ENCODE measurements at places on chromosomes 11 and 22.

DNA sequence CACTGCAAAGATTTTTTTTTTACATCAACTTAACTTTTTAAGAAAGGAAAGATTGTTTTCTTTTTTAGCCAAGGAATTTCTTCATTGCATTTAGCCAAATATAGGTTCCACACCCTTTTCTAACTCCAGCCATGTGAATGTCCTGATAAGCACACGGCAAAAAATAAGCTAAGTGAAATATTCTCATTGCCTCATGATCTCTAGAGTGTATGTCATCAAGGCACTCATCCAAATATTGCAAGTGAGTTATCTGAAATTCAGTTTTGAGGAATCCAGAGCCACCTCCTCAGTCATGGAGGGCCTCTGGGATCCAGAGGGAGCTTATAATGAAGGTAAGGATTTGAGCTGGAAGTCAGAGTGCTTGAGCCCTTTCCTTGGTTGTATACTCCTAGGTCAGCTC is 80.0 kb downstream of the BLID start:
- DNase-seq = no peak

DNA sequence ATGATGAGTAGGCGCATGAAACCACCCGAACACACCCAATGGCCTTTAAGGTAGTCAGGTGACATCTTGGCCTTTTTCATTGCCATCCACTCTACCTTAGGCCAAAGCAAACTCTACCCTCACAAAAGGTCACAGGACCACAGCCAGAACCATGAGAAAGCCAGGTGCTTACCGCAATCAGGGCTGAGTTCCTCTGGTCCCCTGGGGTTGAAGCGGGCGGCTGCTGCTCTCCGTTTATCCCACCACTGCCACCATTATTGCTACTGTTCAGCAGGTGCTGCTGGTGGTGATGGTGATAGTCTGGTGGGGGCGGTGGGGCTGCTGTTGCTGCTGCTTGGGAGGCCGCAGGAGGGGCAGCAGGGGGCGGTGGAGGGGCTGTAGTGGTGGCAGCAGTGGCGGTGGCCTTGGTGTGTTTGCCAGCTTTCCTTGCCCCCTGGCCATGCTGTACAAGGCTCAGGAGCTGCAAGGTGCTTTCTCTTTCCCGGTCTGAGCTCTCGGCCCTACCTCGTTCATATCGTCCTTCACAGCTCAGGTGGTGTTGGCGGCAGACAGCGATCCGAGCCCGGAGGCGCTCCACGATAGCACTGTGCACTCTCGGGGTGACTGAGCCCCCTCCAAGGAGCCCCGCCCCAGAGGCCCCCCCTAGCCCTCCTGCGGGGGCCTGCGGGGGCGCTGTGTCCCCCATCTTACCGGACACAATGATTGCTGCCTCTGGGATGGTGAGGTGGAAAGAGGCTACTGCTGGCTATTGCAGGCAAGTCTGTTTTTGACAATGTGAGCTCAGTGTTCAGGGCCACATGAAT is 1.6 kb downstream of the MAML2 start:
- no peak for DNase-seq

GRCh38 chr11:108733479-108734116 is 68.7 kb downstream of the DDX10 start:
- no peak for DNase-seq

DNA sequence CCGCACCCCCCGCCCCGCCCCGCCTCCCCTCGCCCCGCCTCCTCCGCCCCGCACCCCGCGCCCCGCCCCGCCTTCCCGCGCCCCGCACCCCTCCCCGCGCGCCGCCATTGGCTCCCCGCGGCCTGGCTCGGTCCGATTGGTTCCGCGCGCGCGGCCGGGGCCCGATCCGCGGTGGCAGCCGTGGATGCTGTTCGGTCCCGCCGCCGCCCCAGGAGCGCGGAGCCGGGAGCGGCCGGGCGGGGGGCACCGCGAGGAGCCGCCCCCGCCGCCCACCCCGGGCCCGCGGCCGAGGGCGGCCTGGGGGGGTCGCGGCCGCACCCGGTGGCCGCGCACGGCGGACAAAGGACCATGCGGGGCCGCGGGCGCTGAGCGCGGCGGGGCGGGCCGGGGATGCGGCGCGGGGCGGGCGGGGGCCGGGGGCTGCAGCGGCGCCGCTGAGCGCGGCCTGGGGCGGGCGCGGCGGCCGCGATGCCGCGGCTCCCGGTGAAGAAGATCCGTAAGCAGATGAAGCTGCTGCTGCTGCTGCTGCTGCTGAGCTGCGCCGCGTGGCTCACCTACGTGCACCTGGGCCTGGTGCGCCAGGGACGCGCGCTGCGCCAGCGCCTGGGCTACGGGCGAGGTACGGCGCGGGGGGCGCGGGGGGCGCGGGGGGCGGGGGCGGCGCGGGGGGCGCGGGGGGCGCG is at the start of gene B4GALNT4:
Gene B4GALNT4, plus strand, starts transcription at position 164 of the 683 bp plus-strand sequence. Its CDS starts 305 bp downstream, at position 469.
- no peak for DNase-seq

- DNase-seq = no peak
These were observed 9.4 kb upstream of the OMP start for GRCh38 chr11:77093056-77093891.

- DNase-seq = no peak
These were observed 14.5 kb downstream of the ACP2 start for GRCh38 chr11:47233989-47234668.

DNA sequence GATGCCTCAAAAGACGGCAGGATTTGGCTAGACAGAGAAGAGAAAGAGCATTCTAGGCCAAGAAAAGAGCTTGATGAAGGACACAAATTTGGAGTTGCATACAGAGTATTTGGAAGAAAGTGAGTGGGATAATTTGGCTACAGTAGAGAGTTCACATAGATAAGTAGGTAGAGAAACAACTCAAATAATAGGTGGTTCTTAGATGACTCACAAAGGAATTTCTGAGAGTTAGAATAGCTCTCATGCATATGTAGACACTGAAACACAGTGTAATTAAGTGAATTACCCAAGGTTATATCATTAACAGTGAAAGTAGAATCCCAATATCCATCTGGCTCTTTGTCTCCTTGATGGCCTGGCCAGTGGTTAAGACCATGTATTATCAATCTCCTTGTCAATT is 228.6 kb upstream of the DDI1 start:
- DNase-seq = no peak

GRCh38 chr11:21566521-21567117 is 626.3 kb upstream of the ANO5 start:
- DNase-seq = no peak

- no peak for DNase-seq
These were observed 46.8 kb upstream of the IGLL5 start for GRCh38 chr22:22840780-22841179.

- DNase-seq = no peak
These were observed 29.8 kb upstream of the LDHA start for GRCh38 chr11:18364495-18365073.

DNA sequence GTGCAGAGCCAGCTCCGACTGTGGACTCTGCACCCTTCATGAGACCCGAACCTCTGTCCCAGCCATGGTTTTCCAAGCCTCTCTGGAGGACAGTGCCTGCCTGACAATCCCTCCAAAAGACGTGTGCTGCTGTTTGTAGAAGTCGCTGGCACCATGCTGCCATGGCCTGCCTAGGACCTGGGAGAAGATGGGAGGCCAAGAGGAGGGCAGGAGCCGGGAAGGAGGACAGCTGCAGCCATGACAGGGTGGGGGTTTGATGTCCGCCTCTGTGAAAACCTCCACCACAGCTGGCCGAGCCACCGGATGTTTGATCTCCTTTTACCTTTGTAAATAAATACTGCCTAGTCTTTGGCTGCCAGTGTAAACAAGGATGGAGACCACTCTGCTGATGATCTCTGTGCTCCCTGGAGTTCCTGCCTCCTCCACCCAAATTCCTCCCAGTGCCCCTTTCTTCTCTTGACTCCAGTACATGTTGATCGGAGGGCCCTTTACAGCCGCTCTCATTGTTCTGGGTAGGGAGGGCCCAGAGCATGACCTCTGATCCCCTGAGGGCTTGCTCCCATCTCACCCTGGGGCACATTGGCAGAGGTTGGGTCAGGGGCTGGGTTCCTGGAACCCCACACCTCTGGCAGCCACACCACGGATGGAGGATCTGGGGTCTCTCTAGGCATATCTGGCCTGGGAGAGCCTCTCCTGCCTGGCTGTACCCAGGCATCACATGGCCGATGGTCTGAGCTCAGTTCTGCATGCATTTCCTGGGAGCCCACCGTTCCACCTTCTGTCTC is 66.9 kb downstream of the BCR start:
- no peak for DNase-seq

GRCh38 chr11:63592975-63593395 is 21.2 kb downstream of the PLAAT3 start:
- no peak for DNase-seq

DNA sequence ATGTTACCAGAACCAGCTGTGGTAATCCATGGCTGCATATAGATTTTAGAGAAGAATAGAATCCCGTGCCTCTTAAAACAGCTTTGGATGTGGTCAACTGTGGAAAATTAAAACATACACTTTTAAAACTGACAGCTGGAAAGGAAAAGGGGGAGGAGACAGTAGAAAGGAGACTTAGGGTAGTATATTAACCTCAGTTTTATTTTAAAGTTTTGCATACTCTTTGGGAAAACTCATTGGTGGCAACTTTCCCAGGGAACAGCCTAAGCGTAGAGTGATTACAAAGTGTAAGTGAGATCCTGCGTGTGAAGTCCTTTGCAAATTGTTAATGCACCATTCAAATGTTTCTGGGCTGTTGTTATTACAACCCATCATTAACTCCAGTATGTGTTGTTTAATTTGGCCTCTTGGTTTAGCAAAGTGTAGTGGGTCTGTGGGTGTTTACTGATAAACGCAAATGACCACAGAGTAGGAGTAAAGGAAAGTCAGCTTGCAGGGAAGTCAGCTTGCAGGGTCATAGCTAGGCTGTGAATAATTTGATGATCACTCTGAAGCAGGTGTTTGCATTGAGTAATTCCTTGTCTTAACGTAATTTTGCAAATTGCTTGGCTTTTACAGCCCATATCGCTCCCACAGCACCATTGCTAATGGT is 88.0 kb upstream of the DBX1 start:
- DNase-seq = no peak

GRCh38 chr22:43333978-43334377 is 9.2 kb downstream of the SCUBE1 start:
- DNase-seq = no peak

- DNase-seq = no peak
These were observed 83.4 kb downstream of the MRTFA start for GRCh38 chr22:40553014-40553554.

- no peak for DNase-seq
These were observed 13.1 kb downstream of the PTPN5 start for GRCh38 chr11:18778468-18778867.

DNA sequence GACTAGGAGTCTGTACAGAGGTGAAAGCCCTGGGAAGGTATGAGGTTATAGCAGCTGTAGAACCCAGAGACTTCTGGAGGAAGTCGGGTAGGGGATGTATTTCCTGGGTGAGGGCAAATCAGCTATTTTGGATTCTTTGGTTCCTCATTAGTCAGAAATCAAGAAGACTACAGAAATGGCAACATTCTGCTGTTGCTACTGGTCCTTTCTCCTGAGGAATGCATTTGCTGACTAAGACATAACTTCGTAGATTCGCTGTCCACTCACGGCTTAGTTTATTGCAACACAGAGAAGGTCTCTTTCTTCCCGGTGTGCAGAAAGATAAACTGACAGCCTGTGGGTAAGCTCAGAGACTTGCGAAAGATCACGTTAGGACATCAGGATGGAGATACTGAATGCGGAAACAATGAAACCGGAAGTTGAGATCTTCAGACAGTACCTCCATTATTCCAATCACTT is 25.3 kb upstream of the SESN3 start:
- no peak for DNase-seq

- DNase-seq = no peak
These were observed 16.9 kb downstream of the GAB2 start for GRCh38 chr11:78400702-78401101.

DNA sequence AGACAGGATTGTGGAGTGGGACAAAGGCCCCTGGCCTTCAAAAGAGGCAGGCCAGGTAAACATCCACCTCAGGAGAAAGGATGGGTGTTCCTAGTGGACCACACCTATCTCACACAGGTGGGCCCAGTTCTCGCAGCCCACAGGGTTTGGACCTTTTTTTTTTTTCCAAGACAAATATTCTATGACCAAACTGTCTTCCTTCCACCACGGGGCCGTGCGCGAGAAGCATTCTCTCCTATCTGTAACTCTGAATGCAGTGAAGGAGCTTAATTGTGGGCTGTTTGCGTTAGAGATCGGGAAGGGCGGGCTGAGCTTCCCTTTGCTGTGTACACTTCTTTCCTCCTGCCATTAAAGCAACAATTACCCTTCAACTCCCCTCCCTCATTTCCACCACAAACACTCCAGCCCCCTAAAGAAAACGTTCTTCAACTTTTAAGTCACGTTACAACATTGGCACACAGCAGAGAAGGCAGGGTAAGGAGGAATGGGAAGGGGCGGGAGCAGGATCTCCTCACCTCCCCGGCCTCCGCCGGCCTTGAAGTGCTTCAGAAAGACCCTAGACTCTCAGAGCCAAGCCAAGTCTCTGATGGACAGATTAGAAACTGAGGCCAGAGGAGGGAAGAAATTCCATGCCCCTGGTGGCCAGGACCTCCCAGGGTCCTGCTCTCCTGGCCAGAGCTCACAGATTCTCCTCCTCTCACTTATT is 238.4 kb downstream of the BUD13 start:
- no peak for DNase-seq

- no peak for DNase-seq
These were observed 11.6 kb downstream of the LRRC32 start for GRCh38 chr11:76658651-76659650.

DNA sequence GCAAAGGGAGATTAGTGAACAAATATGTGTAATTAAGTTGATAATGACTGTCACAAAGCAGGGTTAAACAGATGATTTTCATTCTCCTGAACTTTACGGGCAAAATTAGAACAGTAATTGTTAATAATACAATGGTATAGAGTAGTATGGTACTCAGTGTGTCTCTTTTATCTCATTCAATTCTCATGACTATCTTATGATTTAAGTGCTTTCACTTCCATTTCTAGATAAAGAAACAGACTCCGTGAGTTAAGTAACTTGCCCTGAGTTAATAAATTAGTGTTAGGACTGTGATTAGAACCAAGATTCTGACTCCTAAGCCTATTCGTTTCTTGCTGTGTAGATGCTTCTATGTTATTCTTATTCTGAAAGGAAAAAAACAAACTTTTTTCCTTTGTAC is 22.0 kb downstream of the PIH1D2 start:
- DNase-seq = no peak

DNA sequence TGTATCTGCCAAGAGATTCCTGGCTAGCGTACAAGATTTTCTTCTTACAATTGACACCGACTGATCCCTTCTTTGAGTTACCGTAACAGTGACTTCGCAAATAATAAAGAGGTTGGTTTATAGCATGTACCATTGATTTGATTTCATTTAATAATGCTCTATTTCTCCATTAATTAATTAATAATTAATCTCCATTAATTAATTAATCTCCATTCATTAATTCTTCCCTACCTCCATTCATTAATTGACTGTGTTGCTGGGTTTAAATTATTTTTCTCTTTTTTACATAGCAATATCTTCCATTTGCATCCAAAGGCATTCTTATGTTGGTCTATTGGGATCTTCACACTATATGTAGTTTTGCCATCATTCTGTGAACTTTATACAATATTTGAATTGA is 21.0 kb downstream of the OR5AS1 start:
- no peak for DNase-seq

GRCh38 chr22:40051322-40051721 is 56.6 kb downstream of the FAM83F start:
- no peak for DNase-seq

All from stimulated activated CD4-positive, alpha-beta T cell treated with anti-CD3 and anti-CD28 coated beads, Interleukin-1b, Interleukin-23, amount 100 ng/mL, for 1 hour (primary cell).